ENCODE measurements at places on chromosomes 7 and 10.

DNA sequence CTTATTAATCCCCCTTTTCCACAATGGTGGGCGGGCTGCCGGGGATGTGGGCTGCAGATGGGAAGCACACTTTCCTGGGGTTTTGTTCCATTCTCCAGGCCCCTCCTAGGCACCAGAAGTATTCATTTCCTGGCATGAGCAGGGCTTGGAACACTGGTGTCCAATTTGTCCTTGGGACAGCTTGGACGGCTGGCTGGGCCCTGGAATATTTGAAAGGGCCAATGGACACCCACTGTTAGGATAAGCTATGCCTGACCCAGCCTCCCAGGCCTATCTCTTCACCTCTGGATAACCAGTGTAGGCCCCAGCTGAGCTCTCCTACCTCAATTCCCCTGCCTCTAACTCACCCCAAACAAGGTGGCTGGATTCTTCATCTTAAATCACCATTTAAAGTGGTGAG lies 354.9 kb downstream of the PTEN start:
- DNase-seq, result no peak

DNA sequence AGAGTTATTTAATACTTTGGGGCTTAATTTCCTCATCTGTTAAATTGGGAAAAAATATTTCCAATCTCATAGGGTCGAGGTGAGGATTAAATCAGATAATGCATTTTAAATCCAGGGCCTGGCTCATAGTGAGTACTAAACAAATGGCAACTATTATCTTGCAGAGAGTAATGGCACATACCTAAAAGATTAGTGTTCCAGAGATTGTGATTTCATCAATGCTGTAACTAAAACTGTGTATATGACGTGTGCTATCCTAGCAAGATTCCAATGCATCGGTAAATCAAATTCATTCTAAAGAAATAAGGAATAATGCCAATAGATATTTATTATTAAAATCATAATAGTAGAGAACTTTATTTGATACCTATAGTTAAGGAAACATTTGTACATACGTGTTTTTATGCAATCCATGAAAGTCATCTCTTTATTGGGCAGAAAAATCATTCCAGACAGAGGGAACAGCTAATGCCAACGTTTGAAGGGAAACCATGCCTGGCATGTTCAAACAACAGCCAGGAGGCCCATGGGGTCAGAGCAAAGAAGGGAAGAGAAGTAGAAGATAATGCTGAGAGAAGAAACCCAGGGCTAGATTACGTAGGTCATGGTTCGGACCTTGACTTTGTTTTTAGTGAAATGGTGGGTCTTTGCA lies 174.8 kb upstream of the AGR3 start:
- no peak for DNase-seq

GRCh38 chr10:90993340-90993739 lies 72.5 kb upstream of the ANKRD1 start:
- DNase-seq, result peak; percentile 69

GRCh38 chr7:29484280-29484679 lies 79.4 kb upstream of the PRR15 start:
- no peak for DNase-seq

DNA sequence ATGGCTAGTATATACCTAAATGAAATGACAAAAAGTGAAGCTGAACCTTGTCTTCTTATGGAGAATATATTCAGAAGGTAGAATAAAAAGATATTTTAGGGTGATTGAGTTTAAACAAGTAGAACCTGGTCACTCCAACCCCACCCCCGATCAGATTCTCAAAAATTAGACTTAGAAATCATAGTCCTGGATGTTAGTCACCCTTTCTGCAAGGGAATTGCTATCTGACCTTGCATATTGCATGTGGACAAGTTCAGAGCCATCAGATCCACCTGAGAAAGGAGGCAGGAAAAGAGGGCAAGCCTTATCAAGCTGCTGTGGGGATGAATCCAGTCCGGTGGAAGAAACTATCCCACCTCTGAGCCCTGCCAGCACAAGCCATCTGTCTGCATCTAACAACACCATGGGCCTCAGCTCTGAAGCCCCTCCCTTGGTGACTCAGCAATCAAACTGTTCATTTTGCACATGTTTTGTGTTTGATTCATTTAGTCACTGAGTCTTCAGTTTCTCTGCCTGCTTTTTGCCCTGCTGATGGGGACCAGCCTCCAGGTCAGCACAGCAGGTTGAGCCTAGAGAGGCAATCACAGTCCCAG lies 727.3 kb downstream of the AUTS2 start:
- DNase-seq, result peak; percentile 83

DNA sequence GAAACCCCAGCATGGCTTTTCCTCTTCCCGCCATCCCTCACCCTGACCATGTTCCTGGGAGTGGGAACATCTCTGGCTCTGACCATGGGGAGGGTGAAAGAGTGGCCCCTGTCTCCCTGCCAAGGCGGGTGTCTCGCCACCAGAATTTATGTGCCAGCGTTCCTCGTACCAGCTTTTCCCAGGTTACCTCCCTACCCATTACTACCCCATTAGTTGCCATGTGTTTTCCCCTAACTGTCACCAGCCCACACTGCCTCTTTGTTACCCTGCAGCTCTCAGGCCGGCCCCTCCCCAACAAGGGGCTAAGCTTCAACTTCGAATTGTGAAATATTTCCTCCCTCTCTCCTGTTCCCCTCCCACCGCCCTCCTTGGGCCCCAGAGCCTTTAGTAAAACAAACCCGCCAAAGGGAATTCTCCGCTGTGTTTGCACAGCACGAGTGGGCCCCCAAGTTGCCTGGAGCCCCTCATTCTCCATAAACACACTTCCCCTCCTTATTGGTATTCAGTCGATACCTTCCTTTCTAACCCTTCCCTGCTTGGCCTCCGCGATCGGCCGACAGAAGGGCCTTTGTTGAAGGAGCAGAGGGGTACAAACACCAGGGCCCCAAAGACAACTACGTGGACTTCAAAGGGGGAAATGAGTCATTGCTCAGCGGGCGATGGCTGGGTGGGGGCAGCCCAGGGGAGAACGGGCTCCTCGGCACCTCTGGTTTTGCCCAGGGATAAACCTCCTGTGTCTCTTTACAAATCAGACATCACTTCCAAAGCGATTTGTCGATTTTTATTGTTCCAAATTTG lies 45.5 kb downstream of the SLIT1 start:
- no peak for DNase-seq
